ENCODE measurements at places on chromosomes 3 and 15.

GRCh38 chr3:23198801-23199200 is 4.3 kb upstream of the UBE2E2 start:
- no peak for DNase-seq

DNA sequence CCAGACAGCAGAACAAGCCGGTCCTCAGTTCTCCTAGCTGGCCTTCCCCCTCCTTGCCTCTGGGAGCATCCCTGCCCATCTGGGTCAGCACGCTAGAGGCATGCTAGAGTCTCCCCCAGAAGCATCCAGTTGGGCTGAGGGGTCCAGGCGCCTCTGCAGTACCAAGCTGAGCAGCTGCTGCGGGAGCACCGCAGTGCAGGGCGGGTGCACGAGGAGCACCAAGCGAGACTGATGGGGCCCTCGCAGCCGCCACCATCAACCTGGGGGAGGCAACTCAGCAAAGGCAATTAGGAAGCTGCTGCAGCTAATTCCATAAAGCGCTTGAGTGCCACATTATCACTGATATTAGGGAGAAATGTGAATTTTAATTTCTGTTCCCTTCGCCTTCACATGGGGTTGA is 12.4 kb downstream of the CACNA2D3 start:
- DNase-seq, result no peak

- no peak for DNase-seq
Measured at GRCh38 chr3:49759226-49759625, 27.1 kb downstream of the IP6K1 start.

- DNase-seq, result peak; percentile 8
Measured at GRCh38 chr15:67741308-67741707, 84.0 kb upstream of the SKOR1 start.

Data from ELR (cell line).